T-helper 22 cell (primary cell): ENCODE measurements at places on chromosomes 5 and 9.

DNA sequence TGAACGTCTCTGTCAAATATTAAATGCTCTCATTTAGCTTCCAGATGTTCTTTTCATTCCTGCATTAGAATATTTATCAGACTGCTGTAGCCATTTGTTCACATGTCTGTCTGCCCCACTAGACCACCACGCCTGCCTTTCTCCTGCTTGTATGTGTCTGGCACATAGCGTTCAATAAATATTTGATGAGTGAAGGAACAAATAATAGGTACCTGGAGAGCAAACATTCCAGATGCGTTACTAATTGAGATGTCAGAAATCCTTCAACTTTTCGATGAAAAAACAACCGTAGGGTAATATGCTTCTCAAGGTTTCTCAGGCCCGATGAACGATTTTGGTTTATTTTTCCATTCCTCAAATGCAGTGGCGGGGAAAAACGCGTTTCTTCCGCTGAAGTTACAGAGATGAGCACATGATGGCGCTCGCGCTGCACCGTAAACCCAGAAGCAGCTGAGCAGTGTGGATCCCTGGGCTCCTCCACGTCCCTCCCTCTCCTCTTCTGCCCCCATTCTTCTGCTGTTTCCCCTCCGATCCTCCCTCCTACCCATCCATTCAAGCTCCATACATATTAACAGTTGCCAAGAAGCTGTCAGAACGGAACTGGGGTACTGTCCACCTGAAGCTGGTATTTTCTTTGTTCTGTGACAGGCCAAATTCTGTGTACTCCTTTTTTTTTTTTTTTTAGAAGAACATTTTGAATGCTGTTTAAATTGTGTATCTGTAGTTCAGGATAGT lies 245.4 kb downstream of the MPDZ start:
- no peak for DNase-seq

GRCh38 chr5:33261305-33261704 lies 179.5 kb upstream of the TARS1 start:
- no peak for DNase-seq

DNA sequence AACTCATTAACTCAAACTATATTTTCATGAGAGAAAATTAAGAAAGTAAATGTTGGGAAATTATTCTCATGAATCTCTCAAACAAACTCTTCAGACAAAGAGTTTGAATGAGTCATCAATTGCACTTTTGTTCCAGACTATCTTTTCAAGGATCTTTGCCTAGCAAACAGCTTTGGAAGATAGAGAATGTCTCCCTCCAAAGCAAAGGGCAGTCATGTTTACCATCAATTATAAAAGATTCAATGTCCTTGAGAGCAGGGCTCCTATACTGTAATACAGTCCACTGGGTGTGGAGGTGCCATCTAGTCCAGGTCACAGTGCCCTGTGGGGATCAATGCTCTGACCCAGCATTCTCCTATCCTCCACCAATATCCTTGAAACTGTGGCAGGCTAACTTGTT lies 1429.3 kb downstream of the EFNA5 start:
- no peak for DNase-seq

GRCh38 chr9:138102246-138103051 lies 224.9 kb downstream of the CACNA1B start:
- no peak for DNase-seq
